Stimulated activated CD4-positive, alpha-beta T cell treated with anti-CD3 and anti-CD28 coated beads, TNF-alpha, amount 100 ng/mL, for 24 hours (primary cell): ENCODE measurements at places on chromosomes 5 and 9.

DNA sequence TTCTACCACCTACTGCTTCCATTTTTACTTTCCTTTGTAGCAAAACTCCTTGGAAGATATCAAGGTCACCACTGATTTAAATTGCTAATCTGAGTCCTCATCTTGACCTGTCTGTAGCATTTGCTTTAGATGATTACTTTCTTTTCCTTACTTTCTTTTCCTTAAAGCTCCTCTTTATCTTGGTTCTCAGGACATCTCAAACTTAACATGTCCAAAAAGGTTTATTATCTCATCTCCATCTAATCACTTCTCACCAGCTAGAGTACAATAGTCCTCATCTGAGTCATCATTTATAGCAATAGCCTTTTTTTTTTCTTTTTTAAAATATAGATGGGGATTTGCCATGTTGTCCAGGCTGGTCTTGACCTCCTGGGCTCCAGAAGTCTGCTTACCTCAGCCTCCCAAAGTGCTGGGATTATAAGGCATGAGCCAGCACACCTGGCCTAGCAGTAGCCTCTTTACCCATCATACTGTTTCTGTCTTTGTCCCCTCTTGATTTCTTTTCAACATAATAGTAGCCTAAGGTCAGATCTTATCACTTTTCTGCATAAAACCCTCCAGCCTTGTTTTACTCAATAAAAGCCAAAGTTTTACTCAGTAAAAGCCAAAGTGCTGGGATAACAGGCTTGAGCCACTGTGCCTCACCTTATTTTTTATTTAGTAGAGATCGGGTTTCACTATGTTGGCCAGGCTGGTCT is 32.9 kb upstream of the GPR21 start:
- no peak for DNase-seq

GRCh38 chr5:60208716-60209115 is 315.2 kb upstream of the PDE4D start:
- DNase-seq = no peak

DNA sequence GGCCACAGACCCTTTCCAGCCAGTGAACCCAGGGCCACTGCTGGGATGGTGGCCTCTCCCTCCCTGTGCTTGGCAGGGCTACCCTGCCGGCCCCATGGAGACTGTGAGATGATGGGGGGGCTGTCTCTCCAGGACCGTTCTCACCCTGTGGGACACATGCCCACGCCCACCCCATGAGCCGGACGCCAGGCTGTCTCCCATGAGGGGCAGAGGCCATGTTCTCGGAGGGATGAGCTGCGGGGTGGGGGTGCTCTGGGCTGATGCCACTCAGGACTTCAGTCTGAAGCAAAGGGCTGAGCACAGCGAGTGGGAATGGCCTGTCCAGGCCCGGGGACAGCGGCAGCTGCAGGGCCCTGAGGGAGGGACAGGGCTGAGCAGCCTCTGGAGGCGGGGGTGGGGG is 88.9 kb downstream of the KCNT1 start:
- no peak for DNase-seq

GRCh38 chr5:149771216-149771980 is 41.3 kb downstream of the PPARGC1B start:
- no peak for DNase-seq

DNA sequence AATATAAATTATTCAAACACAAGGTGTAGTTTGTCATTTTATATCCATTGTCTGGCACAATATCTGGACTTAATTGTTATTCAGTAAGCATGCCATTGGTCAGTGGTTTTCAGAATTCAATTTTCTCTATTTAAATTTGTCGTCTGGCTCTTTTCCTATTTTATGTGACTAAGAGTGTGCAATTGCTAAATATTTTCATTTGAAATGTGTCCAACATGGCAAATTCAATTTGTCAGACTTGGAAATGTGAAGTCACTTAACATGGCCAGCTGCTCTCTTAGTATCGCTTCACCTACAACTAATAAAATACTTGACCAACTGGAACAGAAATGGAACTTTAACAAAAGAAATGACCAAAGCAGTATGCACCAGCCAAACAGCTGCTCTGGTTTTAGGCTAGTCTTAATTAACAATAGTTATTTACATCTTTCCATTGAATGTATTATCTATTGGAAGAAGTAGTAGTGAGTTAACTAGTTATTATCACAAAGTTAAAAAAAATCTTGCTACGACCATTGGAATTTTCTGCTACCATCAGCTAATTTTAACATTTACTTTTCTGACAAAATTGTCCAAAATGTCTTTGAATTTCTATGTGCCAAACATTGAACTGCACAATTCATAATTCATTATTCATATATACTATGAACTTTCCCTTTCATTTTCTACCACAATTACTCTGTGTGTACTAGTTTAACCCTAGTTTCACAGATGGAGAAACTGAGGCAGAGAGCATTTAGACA is 720.7 kb upstream of the FAM174A start:
- no peak for DNase-seq

DNA sequence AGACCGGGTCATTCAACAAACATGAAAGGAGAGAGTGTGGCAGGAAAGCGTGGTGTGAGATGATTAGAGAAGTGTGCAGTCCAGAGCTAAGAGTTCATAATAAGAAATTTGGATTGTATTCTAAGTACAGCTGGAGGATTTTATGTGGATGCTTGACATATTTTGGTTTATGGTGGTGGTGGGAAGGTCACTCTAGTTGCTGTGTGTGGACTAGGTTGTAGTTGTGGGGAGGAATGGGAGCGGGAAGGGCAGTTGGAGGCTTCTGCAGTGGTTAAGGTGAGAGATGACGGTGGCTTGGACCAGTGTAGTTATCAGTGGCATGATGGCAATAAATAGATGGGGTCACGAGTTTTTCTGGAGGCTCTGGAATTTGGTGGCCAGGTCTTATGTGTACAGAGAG is 45.7 kb upstream of the GPR151 start:
- no peak for DNase-seq

DNA sequence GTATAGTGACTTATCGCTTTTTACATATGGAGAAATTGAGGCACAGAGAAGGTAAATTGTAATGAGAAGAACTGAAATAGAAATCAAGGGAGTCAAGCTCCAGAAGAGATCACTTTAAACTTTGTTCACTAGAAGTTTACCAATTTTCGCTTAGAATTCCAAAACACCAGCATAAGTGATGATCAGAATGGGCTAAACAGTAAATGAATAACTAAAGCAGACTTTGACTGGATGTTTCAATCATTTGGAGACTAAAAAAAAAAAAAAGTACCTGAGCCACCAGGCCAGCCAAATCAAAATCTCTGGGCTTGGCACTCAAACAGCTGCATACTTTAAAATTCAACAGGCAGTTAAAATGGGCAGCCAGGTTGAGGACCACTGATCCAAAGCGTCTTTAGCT is 38.2 kb upstream of the FYB1 start:
- DNase-seq = no peak

- DNase-seq = no peak
Observed at GRCh38 chr5:91266184-91266705, 116.9 kb downstream of the ARRDC3 start.

- no peak for DNase-seq
Observed at GRCh38 chr5:15690611-15691010, 190.6 kb downstream of the FBXL7 start.

- DNase-seq = no peak
Observed at GRCh38 chr9:73680831-73681230, 529.2 kb downstream of the ANXA1 start.

DNA sequence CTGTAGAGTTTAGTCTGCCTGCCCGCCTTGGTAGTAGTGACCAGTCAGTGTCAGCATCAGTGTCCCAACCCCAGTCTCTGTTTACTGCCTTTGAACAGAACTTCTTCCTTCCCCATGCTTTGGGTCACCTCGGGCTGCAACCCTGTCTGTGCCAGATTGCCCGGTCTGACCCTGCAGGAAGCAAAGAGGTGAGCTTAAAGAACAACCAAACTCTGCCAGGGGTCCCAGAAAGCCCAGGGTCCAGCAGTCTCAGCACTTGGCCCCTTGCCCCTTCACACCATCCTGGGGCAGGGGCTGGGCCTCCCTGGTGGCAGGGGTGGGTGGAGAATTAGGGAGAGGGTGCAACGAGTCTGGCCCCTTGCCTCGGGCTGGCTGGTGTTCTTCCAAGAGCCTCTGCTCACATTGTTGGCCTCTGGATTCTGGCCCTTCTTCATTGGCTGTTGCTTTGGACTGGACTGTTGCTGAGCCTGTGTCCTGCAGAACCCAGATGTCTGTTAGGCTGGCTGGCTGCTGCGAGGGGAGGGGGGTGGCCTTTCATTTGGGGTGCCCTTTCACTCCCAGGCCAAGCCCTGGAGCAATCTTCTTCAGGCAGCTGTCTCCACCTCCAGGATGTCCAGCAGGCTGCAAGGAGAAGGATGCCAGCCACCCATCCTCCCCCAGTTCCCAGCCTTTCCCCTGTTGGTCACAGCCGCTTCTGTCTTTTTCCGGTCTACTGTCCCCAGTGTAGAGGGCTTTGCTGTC is 51.2 kb downstream of the SAR1B start:
- no peak for DNase-seq

DNA sequence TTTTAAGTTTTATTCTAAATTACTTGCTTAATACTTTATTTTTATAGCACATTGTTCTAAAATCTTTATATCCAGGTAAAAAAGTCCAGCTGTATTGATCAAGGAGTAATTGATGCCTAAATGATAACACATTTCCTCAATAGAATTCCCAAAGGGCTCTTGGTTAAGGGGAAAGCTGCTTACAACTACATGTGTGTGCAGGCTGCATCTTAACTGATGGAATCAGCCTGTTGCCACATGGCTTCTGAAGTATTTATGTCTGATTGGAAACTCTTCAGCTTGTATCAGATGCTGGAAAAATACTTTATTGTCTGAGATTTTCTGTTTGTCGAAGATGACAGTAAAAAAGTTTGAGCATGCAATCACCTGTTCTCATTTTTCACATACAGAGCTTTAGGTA is 182.6 kb downstream of the FBXL7 start:
- DNase-seq = no peak

- no peak for DNase-seq
Observed at GRCh38 chr9:19286634-19287188, 56.2 kb downstream of the DENND4C start.

- DNase-seq = no peak
Observed at GRCh38 chr5:73435759-73436534, 12.6 kb downstream of the FOXD1 start.

DNA sequence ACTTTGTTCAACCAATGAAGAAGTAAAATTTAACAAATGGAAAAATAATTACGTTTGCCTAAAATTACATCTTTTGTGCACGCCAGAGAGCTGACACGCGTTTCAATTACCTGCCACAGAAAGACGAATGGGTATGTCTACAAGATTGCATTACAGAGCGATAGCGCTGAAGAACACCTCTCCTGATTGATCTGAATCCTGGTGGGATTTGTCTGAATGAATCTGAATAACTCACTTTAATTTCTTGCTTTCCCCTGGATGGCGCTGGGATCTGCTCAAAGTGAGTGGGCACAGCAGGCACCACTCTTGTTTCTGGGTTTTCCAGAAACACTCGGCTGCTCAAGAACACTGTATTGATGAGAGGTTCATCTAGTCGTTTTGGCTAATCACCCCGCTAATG is 148.8 kb upstream of the TBC1D2 start:
- no peak for DNase-seq

GRCh38 chr9:121059998-121060636 is 10.0 kb upstream of the C5 start:
- DNase-seq = no peak

GRCh38 chr5:60738933-60739332 is 39.0 kb upstream of the DEPDC1B start:
- no peak for DNase-seq

GRCh38 chr5:66515209-66515608 is 81.0 kb upstream of the MAST4 start:
- DNase-seq = no peak

GRCh38 chr9:73129941-73130685 is 21.6 kb upstream of the ANXA1 start:
- DNase-seq = no peak

- peak; percentile 33 for DNase-seq
Observed at GRCh38 chr5:148482697-148483462, 99.1 kb downstream of the FBXO38 start.

- no peak for DNase-seq
Observed at GRCh38 chr9:93299418-93300174, 115.7 kb downstream of the WNK2 start.

DNA sequence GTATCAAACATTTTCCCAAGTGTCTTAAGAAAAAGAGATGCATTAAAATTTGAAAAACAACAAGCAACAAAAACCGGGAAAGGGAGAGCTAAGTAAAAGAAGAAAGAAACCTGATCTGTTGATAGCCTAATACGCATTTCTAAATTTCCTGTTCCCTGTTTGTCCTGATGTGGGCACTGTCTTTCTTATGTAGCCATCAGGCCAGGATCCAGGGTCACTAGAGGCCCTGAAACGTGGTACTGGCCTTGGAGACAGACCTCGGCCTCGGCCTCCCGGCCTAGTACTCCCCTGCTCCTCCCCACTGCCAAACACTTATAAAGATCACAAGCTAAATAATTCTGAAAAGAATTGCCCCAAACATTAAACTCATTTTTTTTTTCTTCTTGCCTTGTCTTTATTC is 547.2 kb downstream of the IRX1 start:
- DNase-seq = no peak

DNA sequence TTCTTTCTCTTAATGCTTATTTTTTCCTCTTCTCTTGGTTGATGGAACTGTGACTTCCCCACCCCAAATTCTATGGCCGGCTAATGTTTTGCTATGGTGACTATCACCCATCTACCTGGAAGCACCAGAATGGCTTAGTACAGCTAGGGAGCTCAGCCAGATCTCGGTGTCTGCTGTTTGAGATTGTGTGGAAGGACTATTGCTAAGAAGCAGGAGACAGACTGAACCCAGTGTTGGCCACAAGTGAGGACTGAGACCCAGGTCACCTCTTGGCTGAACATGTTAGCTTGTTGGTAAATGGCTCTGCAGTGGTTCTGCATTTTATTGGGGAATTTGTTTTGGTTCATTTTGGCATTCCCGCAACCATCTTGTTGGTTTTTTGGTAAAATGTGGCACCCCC is 2.7 kb downstream of the PRRC2B start:
- DNase-seq = no peak

DNA sequence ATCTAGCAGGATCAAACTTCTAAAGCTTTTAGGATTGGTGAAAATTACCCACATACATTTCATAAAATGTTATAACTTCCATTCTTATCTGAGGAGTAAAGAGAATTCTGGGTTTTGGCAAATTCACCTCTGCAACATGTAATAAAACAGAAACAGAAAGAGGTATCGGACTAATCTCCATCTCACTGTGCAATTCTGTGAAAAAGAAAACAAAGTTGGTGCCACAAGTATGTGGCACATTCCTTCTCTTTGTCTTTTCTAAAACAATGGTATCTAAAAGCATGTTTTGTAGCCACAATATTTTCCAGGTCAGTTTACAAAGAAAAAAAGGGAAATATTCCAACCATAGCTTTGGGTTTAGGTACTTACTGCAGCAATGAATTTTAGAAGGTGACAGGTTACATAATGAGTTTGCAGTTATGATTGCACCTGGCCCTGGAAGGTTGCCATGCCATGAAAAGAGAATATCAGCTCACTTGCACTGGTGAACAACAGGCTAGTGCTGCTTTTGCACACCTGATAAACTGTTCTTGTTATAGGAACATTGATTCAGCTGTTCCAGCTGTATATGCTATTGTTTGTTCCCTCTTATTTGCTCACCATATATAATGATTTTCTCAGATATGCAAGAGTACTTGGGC is 491.3 kb upstream of the MEF2C start:
- DNase-seq = no peak
